H1 (cell line): ENCODE measurements at places on chromosomes 11 and 22. TPM values are rescaled to one million over a fixed set of nuclear protein-coding genes. Genes with fewer than 3 reads are reported as not detected.

CST6 gene
- total RNA-seq, result 1.6 and 1.8 TPM in 2 replicates

DNA sequence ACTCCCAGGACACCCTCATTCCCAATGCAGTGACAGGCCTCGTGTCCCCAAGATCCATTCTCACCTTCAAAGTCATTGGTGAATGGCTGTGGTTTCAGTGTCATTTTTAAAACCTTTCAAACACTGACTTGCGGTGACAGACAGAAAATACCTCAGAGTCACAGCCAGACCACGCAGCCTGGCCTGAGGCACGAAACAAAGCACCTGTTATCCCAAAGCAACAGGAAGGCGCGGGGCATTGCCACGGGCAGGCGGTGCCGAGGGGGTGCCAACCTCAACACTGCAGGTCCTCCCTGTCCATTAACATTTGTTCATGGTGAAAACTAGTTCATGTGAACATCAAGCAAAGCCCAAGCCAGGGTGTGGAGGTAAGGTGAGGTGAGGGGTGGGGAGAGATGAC is 38.2 kb downstream of the RPUSD4 start:
- DNase-seq, result no peak

DNA sequence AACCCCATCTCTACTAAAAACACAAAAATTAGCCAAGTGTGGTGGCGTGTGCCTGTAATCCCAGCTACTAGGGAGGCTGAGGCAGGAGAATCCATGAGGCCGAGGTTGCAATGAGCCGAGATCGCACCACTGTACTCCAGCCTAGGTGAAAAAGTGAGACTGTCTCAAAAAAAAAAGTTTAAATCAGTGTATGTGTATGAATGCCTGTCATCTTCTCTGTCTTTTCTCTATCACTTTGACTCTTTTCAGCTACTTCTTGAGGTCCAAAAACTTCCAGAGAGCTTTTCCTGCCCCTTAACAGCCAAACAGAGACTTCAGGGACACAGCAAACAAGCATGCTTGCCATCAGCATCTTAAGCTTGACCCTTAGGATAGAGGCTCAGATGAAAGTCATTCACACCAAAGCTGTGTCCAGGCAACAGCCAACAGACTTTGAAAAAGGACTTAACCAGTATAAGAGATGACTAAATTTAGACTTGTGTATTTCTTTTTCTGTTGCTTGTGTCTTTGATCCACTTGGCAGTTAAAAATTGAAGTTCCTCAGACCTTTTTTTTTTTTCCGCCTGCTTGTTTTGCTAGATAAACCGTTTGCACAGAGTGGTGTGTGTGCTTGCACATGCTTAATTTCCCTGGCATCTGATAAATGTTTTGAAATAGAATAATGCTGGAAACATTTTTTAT is 151.9 kb downstream of the DBX1 start:
- DNase-seq, result no peak

- DNase-seq, result no peak
Measured at GRCh38 chr22:17705951-17706900, 67.7 kb downstream of the BCL2L13 start.

GRCh38 chr11:37572491-37573171 is 974.6 kb upstream of the RAG2 start:
- no peak for DNase-seq

- DNase-seq, result no peak
Measured at GRCh38 chr22:42292732-42293520, 22.5 kb upstream of the TCF20 start.

DNA sequence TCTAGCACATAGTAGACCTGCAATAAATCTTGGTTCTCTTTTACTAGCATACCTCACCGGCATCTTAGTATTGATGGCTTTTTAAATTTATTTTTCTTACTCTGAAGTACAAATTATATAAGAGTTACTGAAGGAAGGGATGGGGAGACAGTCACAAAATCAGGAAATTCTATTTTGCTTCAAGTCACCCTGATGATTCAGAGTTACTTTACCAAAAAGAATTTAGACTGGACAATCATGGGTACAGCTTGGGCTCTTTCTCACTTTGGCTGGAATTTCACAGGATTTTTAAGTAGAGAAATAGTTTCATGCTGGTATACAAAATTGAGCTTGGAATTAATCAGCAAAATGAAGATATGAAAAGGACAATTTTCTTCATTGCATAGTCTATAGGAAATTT is 919.2 kb downstream of the METTL15 start:
- no peak for DNase-seq

DNA sequence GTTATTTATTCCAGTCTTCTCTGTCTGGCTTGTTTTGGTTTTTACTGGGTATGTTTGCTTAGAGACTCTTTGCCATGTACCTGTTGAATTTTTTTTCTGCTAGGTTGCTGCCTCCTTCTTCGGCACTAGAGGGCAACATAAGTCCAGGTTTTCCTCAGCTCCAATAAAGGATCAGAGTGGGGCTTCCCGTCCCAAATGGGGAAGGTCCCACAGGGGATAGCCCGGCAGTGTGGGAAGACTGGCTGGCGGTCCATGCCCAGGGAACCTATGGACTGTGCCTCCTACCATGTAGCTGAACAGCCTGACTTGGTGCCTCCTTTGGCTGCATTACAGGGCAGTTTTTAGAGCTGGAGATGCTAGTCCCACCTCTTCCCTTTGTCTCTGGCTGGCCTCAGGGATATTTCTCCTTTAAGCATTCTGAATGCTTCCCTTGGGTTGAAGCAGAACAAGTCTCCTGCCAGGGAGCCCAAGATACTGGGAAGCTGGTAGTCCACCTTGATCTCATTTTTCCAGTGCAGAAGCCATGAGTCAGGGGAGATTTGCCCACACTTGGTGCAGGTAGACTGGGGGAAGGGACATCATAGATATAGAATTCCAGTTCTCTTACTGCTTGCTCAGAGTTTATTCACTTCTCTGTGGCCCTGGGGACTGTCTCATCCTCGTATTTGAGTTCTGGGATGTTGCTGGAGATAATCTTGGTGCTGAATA is 60.2 kb downstream of the BRD1 start:
- peak; percentile 74 for DNase-seq

F2 gene
- total RNA-seq, result not detected in 2 replicates

DNA sequence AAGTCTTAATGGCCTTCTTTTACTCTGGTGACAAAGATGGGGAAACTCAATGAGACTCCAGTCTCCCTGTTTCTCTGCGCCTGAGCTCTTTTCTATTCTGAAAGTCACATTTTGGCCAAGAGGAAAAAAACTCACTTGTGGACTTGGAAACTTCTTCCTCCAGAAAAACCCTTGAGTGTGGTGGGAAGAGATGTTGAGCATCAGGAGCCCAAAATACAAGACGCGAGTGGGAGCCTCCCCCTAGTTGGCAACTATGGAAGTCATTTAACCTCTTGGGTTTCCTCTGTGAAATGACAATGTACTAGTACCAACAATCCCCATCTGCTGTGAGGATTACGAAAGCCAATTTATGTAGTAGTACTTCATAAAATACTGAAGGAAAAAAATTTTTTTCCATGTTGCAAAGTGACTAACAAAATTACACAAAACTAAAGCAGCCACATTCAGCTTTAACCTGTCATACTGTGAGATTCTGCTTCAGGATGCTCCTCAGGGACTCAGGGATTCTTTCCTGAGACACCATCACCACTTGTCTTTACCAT is 524 bp upstream of the SLC25A17 start:
- DNase-seq, result no peak
